ENCODE measurements at places on chromosomes 12 and 14. TPM values are rescaled to one million over a fixed set of nuclear protein-coding genes. Genes with fewer than 3 reads are reported as not detected.
A peak's percentile ranks its signal among the peaks of the same experiment; 100 is the strongest.

SYNDIG1L gene
- not detected for total RNA-seq

DNA sequence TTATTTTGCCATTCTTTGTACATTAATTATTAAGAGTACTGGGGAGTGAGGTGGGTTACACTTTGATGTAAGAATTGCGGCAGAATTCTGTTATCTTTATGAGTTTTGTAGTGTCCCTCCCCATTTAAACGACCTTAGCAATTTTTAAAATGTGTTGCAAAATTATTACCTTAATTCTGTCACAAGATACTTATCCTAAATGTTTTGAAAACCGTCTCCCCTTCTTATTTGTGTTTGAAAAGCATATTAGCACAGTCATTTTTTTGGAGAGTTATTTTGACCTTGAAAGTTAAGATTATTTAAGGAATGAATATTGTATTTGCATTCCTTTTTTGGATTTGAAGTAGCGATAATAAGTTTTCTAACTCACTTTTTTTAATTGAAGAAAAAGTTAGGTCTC lies 2.2 kb downstream of the ARHGAP5 start:
- no peak for DNase-seq

DNA sequence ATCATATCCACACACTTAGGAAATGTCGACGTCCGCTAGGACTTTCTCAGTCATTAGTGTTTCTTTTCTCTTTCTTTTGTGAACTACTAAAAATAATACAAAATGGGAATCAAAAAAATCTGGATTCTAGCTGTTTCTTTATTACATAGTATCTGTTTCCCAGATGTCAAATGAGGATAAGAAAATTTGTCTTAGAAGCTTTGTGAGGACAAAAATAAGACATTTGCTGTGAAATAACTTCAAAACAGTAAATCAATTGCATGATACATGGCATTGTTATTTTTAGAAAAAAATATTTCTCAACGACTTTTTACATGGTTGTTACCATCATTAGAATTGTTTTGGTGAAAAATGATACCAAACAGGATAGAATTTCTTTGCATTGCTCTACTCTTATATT lies 71.4 kb upstream of the IFNG-AS1 start:
- no peak for DNase-seq

CCDC196 gene
- not detected for total RNA-seq

DNA sequence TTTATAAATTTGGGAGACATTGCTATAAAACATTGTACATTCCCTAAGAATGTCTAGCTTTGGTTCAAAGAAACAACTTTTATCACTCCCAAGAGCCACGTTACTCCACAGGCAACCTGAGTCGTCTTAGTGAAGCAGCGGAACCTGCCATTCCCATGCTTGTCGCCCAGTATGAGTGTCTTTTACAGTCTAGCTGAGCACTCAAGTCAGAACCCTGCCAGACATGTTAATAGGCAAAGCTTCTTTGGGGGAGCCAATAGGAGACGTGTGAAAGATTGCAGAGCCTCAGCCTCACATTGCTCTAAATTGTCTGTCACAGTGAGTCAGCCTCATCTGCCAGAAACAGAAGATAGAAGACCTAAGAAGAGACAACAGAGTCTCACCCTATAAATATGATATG lies 541.6 kb upstream of the FLRT2 start:
- no peak for DNase-seq

GRCh38 chr14:75238756-75239455 lies 39.7 kb upstream of the FOS start:
- DNase-seq, result no peak

IL31 gene
- total RNA-seq, result 5.5 TPM

OTX2 gene
- not detected for total RNA-seq

- DNase-seq, result peak; percentile 30
These were observed 27.5 kb downstream of the HVCN1 start for GRCh38 chr12:110661337-110661972.

ANO2 gene
- total RNA-seq, result not detected

FOXA1 gene
- total RNA-seq, result not detected

TMPRSS12 gene
- total RNA-seq, result not detected

DNA sequence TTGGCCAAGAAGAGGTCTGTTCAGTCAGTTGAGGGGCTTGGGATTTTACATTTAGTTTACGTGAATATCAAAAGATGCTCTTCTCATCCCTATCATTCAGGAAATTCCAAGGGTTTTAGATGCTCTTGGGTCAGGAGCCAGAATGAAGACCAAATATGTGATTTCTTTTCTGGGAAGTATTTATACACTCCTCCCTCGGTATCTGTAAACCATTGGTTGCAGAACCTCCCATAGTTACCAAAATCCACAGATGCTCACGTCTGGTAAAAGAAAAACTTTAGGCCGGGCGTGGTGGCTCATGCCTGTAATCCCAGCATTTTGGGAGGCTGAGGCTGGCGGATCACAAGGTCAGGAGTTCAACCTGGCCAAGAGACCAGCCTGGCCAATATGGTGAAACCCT lies 75.9 kb downstream of the TNFAIP2 start:
- DNase-seq, result no peak

DNA sequence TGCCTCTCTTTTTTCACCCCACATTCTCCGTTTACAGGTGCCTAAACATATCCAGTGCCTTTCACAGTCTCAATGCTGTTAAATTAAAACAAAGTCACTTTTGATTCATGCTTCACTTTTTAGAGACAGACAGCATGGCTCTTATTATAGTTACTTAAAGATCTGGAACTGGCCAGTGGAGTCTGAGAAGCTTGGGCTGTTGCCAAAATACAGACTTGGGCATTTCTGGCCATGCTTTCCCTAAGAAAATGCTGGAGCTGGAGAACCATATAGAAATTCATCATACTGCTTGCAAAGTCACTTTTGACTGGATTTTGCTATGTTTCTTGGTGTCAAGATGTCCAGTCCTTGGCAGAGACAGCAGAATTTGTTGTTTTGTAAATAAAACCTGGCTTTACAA lies 12.2 kb upstream of the GPR68 start:
- no peak for DNase-seq

- DNase-seq, result no peak
These were observed 459.0 kb downstream of the BCAT1 start for GRCh38 chr12:24489939-24490338.

- no peak for DNase-seq
These were observed 138.1 kb upstream of the LMNTD1 start for GRCh38 chr12:25690996-25691864.

KCNMB4 gene
- 0.80 TPM for total RNA-seq

- DNase-seq, result no peak
These were observed 119.9 kb upstream of the PCED1B start for GRCh38 chr12:46959502-46959901.

GRCh38 chr12:25249931-25250738 lies 594 bp downstream of the KRAS start:
- DNase-seq, result peak; percentile 54

- DNase-seq, result no peak
These were observed 205.1 kb downstream of the PTPRO start for GRCh38 chr12:15527201-15528080.

OR6C2 gene
- not detected for total RNA-seq

DNA sequence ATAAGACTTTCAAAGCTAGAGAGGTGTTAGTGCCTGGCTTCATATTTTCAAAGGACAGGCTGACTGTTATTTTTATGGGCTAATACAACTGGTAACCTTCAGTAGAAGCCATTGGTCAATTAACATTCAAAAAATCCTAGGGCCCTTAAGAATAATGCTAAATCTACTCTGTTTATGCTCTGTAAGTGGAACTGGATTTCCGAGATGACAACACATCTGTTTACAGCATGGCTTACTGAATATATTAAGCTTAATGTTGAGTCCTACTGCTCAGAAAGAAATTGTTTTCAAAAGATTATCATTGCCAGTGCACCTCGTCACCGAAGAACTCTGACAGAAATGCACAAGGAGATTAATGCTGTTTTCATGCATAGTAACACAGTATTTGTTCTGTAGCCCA lies 239.9 kb downstream of the TMTC2 start:
- DNase-seq, result no peak

DHRS2 gene
- total RNA-seq, result 1.6 TPM

- no peak for DNase-seq
These were observed 26.1 kb upstream of the FOXN3 start for GRCh38 chr14:89443042-89443629.

DNA sequence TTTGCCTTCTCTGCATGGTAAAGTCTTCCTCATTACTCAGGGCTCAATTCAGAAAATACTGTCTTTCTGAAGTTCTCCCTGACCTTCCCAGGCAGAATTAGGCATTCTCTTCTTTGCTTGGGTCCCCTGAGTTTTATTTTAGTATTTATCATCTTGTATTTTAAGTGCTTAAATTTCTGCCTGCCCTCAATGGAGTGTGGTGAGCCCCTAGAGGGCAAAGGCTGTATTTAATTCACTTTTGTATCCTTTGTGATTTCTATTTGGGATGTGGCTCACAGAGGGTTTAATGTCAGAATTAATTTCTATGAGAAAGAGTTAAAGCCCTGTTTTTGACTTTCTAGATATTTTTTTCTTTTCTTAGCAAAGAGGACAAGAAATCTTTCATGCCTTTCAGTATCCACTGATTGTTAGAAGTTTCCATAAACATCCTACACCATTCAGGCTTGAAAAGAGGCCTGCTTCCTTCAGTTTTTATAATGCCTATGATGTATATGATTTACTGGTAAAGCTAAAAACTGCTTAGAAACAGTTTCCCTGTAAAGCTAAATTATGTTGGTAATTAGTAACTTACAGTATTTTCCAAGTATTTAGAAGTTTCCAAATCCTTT lies 55.6 kb upstream of the PTPRB start:
- DNase-seq, result no peak

PSME2 gene
- 588 TPM for total RNA-seq

All from activated T-helper 1 cell treated with anti-CD3 and anti-CD28 coated beads, Interleukin-12 subunit alpha, Interleukin-12 subunit beta, Interleukin-2, Interleukin-4 antibody, amounts not matched to agents 30 ng/mL and 10 ng/mL and 1 ng/mL, durations not matched to agents 14 hours and 24 hours and 36 hours (primary cell).